ENCODE measurements at places on chromosomes 7 and 10.

DNA sequence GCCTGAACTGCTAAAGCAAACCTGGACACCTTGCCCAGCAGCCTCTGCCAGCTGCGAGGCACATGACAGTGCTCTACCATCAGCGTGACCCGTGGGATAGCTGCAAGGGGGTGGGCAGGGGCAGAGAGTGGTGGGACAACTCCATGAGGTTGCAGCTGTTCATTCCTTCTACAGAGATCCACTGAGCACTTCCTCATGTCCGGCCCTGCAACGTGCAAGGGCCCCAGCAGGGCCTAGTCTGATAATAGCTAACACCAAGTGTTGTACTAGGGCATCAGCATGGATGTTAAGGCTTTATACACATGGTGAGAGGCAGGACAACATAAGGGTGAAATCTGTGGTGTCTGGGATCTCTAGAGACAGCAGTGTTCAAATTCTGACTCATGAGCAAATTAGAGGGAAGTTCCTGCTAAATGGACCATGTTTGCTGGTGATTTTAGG lies 14.3 kb downstream of the NOD1 start:
- DNase-seq, result no peak

GRCh38 chr7:134587750-134588149 lies 38.8 kb downstream of the AKR1B15 start:
- DNase-seq, result no peak

DNA sequence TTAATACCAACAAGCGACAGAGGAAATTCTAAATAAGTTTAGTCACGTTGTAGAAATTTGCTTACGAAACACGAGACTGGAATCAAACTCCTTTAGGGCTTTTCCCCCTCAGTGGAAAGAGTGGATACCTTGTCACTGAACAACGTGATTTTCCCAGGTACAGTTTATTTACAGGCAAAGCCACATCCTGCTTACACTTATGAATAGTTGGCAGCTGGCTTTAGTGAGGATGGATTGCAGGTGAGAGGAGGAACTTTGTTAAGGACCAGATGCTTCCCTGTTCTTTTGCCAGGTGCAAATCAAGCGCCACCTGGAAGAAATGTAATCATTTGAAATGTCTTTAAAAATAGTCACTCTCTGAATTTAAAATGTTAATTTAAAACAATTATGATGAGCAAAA lies 282.4 kb downstream of the ADARB2 start:
- DNase-seq, result no peak

GRCh38 chr10:118986815-118987790 lies 42.4 kb upstream of the NANOS1 start:
- DNase-seq, result no peak

DNA sequence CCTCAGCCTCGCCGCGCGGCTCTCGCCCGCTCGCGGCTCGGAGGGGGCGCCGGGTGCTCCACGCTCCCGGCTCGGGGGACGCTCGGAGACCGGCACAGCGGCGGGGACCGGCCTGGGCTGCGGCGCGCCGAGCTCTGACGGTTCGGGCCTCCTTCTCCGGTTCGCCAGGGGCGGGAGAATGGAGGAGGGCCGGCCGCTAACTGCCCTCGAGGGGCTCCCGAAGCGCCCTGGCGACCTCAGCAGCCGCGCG lies 232 bp upstream of the GRID1 start:
- no peak for DNase-seq

GRCh38 chr7:136446751-136447150 lies 421.7 kb upstream of the CHRM2 start:
- DNase-seq, result no peak

GRCh38 chr10:3887885-3888476 lies 103.0 kb upstream of the KLF6 start:
- no peak for DNase-seq

DNA sequence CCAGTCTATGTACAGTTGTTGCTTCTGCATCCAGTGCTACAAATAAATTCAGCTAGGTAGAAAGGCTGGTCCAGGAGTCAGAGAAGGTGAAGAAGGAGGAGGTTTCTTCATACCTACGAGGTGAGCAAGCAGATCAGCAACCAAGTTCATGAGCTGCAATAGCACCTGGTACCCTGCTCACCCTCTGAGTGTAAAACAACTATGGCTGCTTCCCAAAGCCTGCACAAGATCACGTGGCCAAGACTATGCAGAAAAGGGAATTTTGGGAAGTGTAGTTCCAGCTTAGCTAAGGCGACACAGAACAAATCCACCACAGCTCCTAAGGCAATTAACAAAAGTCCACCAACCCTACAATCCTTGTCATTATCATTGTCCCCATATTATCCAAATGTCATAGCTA lies 95.9 kb upstream of the AUTS2 start:
- no peak for DNase-seq

- no peak for DNase-seq
Measured at GRCh38 chr7:452226-452751, 67.4 kb downstream of the PDGFA start.

- no peak for DNase-seq
Measured at GRCh38 chr10:5584895-5585516, 60.2 kb downstream of the CALML3 start.

GRCh38 chr10:10663622-10664021 lies 354.1 kb upstream of the CELF2 start:
- no peak for DNase-seq

DNA sequence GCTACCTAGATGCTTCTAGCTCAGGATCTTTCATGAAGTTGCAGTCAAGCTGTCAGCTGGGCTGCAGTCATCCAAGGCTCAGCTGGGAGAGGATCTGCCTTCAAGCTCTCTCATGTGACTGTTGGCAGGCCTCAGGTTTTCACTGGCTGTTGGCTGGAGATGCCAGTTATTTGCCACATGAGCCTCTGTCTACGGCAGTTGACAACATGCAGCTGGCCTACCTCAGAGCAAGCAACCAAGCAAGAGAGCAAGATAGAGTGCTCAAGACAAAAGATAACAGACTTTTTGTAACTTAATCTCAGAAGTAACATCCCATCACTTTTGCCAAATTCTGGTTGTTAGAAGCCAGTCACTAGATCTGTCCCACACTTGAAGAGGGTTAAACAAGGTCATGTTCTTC lies 125.8 kb downstream of the TPST1 start:
- DNase-seq, result no peak

DNA sequence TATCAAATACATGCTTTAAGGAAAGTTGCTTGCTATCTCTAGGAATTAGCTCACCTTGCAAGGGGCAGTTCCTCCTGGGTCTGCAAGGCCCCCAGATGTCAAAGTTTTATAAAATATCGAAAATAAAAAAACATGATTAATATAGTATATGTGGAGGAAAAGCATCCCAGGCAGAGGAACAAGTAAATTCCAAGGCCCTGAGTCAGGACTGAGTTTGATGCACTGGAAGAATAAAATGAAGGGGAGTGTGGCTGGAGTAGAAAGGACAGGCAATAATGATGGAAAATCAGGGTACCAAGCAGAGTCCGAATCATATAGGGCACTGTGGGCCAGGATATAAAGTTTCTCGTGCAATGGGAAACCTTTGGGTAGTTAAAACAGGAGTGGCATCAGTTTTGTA lies 112.4 kb upstream of the EEPD1 start:
- DNase-seq, result no peak

- no peak for DNase-seq
Measured at GRCh38 chr10:119829429-119829828, 43.2 kb downstream of the MCMBP start.

GRCh38 chr10:102309236-102309635 lies 63.9 kb downstream of the GBF1 start:
- no peak for DNase-seq

DNA sequence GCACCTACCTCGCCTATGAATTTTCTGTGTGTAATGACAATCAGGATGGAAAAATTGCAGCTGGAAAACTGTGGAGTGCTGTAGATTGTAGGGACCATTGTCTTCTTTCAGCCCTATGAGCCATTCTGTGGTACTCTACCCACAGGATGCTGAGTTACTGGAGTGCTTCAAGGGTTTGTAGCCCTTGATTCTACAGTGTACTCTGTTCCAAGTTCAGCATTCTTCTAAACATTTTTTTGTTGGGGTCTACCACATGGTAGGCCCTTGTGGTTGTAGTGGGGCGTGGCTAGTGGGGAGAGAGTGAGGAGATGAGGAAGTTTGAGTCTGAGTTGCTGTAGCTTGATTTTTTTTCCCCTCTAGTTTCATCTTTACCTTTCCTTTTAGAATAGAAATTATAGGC lies 33.5 kb downstream of the REEP3 start:
- DNase-seq, result peak; percentile 44

All from stimulated activated naive CD8-positive, alpha-beta T cell treated with anti-CD3 and anti-CD28 coated beads, Interleukin-15, amount 100 ng/mL, for 72 hours (primary cell).